ENCODE measurements at places on chromosomes 12 and 14.
A peak's percentile ranks its signal among the peaks of the same experiment; 100 is the strongest.

DNA sequence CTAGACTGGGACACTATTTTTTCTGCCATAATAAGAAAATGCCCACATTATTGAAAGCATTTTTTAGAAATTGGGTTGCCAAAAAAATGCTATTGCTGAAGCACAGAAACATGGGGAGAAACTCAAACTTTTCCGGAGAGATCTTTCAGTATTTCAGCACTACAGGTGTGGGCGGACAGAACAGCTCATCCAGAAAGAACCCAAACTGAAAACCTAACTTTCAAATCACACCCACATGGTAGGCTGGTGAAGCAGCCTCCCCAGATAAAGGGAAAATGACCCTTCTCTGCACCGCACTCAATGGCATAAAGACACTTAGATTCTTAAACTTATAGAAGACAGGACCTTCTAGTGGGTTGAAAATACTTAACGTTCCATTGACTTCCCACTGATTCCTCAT lies 62.3 kb upstream of the TMPO start:
- DNase-seq = no peak

- DNase-seq = no peak
Measured at GRCh38 chr14:24734917-24735500, 101.0 kb upstream of the GZMB start.

DNA sequence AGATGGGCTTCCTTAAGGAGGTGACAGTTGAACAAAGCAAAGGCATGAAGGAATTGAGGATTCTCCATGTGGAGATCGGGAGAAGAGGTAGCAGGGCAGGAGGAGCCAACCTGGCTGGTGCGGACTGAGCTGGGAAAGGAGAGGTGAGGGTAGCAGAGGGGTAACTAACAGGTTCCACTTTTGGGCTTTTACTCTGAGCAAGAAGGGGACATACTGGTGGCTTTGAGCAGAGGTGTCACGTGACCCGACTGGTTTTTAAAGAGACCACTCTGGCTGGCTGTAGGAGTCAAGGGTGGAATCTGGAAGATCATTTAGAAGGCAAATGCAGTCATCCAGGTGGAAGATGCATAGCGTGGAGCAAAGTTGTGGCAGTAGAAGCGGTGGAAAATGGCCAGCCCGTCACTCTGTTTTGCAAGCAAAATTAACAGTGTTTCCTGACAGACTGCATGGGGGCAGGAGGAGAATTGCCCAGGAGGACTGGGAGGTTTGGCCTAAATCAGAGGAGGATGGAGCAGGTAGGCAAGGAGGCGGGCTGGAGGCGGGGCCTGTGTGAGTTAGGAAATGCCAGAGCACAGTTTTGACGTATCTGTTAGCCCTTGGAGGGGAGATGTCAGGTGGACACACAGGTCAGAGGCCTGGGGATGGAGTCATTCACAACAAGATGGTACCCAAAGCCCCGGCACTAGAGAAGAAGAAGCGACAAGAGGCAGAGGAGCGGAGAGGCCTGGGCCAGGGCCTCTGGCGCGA lies 156.3 kb upstream of the FKBP4 start:
- no peak for DNase-seq

GRCh38 chr14:103230658-103231334 lies 103.2 kb upstream of the EIF5 start:
- DNase-seq = no peak

- DNase-seq = no peak
Measured at GRCh38 chr12:121534495-121535148, 46.2 kb downstream of the KDM2B start.

GRCh38 chr12:15726027-15726877 lies 62.9 kb downstream of the EPS8 start:
- DNase-seq = no peak

GRCh38 chr14:58463147-58463546 lies 35.6 kb downstream of the KIAA0586 start:
- no peak for DNase-seq

- DNase-seq = no peak
Measured at GRCh38 chr12:29732191-29732590, 51.6 kb downstream of the TMTC1 start.

GRCh38 chr12:107622001-107622400 lies 63.6 kb upstream of the PWP1 start:
- no peak for DNase-seq

DNA sequence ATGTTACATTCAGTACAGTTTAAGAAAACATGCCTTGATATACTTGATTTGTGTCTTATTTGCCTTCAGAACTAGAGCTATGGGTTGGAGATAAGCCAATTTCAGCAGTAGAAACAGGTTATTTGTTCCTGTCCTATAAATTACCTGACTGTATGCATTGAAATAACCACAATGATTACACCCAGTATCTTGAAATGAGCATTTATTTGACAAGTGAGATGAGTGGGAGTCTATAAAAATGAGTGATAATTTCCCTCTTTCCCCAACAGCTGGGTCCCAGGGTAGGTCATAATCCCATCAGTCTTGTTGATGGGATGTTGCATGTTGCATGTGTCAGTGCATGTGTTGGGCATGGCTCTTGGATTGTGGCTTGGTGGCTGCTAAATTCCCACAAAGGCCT lies 3.7 kb downstream of the TAS2R42 start:
- DNase-seq = no peak

DNA sequence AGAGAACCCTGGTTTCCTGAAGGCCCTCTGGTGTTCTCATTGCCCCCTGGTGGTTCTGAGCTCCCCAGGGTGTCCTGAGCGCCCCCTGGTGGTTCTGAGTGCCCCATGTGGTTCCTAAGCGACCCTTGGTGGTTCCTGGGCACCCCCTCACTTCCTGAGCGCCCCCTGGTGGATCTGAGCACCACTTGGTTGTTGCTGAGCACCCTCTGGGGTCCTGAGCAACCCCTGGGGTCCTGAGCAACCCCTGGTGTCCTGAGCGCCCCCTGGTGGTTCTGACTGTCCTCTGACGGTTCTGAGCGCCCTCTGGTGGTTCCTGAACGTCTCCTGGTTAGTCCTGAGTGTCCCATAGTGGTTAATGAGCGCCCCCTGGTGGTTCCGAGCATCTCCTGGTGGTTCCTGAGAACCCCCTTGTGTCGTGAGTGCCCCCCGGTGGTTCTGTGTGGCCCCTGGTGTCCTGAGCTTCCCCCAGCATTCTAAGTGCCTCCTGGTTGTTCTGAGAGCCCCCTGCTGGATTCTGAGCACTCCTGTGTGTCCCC lies 568.3 kb downstream of the TMEM121 start:
- no peak for DNase-seq

- DNase-seq = no peak
Measured at GRCh38 chr12:102343361-102344121, 136.8 kb downstream of the IGF1 start.

DNA sequence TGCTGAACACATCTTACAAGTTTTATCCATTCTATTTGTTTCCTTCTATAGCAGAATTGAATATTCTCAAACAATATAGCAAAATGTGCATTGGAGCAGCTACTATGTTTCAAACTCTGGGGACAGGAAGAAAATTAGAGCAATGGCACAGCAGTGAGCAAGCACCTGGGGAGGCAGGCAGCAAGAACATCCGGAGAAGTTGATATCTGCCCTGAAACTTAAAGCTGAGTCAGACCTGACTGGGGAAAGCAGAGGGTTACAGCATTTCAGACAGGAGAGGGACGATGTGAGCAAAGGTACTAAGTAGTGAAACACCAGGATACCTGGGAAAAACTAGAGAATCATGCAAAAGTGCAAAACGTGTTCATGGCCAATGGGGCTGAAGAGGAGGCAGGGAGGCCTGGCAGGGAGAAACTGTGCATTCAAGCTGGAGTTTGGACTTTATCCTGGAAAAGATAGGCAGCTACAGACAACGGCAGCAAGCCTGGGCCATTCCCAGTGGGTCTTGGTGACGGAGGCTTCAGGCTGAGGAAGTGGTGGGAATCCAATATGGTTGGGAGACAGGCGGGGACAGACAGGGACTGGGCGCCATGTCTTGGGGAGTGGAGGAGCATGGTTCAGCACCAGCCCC lies 118.0 kb upstream of the CDKN3 start:
- DNase-seq = no peak

DNA sequence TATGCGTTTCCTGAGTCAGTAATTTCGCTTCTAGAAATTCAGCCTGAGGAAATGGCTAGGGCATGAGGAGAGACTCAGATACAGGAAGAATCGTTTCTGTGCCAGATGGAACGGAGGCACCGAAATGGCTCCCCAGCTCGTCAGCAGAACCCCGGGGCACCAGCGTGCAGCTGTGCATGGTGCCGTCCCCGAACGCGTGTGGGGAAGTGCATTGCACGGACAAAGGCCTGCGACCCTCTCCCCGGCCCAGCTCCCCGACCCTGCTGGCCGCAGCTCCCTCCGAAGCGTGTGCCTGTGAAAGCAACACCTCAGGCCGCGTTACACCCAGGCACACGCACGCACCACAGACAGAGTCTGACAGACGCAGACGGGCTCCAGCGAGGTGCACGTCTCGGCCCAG lies 82.9 kb downstream of the NOC4L start:
- no peak for DNase-seq

- DNase-seq = no peak
Measured at GRCh38 chr12:3995306-3995705, 122.1 kb upstream of the PARP11 start.

- DNase-seq = no peak
Measured at GRCh38 chr12:124372831-124373230, 77.9 kb downstream of the RFLNA start.

GRCh38 chr12:53683983-53684382 lies 8.1 kb upstream of the ATP5MC2 start:
- no peak for DNase-seq

DNA sequence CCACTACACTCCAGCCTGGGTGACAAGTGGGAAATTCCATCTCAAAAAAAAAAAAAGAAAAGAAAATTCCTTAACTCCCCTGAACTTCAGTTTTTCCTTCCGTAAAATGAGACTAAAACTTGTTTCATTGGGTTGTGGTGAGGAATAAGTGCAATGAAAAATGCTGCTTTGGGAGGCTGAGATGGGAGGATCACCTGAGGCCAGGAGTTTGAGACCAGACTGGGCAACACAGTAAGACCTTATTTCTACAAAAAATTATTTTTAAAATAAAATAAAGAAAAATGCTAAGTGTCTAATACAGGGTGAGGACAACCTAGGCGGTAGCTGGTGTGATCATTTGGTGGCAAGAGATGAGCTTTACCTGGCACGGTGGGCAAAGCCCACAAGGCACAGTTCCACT lies 6.9 kb downstream of the SMAGP start:
- no peak for DNase-seq

GRCh38 chr12:42933461-42934081 lies 344.0 kb upstream of the PRICKLE1 start:
- DNase-seq = no peak

GRCh38 chr14:26392498-26392897 lies 205.3 kb downstream of the NOVA1 start:
- DNase-seq = no peak

- peak; percentile 73 for DNase-seq
Measured at GRCh38 chr12:47079981-47080724, 394 bp upstream of the AMIGO2 start.

- DNase-seq = peak; percentile 16
Measured at GRCh38 chr14:72786378-72787350, 107.2 kb downstream of the DPF3 start.

DNA sequence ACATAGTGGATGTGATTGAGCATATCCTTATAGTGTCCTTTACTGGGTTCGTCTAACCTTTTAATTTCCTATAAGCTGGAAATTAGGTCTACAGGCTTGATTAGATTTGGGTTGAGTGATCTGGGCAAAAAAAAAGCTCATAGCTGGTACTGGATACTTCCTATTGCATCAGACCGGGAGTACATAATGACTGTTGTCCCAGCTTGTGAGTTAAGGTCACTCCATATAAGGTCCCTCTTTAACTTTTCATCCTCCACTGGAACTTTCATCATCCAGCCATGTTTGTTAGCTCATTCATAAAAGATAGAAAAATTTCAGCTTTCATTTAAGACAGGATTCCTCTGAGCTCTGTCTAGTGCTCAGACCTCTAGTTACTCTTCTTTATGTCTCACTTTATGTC lies 80.8 kb downstream of the C14orf132 start:
- DNase-seq = no peak

DNA sequence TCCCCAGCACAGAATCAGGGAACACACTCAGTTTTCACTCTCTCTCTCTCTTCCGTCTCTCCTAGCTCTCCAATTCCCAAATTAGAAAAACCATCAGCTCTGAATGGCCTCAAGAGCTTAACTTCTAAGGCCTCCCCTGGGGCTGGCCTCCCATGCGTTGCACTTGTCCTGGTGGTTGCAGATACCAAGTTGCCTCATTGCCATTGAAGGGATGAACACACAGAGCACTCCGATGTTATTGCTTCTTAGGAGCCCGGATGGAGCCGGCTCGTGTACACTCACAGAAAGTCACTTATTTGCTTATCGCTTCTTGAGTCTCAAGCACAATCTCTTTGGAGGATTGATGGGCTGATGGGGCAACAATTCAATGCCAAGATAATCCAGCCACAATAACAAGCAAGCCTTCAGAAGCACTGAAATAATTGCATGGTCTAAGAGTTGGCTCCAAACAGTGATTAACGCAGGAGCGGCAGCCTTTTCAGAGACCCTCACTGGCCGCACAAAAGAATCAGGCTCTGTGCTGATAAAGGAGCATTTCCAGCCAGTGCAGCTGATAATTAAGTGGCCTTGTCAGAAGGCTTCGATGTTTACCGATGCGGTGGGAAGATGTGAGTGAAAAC lies 175.8 kb upstream of the TMEM132C start:
- DNase-seq = no peak

- no peak for DNase-seq
Measured at GRCh38 chr12:87813476-87814234, 215.5 kb downstream of the C12orf50 start.

All from suprapubic skin (tissue), 4 donors.